KBM-7 (cell line): ENCODE measurements at places on chromosomes 2 and 18.

DNA sequence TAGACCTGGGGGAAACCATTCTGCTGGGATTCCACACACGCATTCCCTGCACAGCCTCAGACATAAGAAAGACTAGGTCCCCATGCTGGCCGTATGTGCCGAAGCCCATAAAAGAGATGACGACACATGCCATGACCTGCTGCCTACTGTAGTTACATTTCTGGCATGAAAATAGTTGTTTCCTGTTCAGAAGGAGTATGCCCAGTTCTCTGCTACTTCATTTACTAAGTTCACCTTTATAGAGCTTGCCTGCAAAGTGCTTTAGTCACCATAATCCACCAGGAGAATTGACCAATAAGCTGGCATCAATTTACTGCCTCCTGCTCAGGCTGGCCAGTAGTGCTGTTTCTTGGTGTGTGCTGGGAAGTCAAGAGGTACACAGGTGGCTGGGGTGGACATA is 150.2 kb upstream of the ALPP start:
- no peak for DNase-seq

DNA sequence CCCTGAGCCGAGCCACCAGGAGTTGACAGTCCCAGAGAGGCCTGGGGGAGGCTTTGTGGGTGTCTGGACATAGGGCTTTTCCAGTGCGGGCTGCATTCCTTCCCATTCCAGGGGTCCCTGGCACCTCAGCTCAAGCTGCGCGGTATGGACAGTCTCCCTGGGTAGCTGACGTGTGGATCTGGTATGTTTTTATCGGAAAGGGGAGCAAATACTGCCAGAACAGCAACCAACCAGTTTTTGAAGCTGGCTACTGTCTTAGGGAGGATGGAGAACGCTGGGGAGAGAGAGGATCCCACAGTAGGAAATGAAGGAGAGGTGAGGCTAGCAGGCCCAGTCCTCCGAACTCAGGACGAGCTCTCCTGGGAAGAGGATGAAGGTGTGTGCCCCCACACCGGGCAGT is 103.8 kb upstream of the APCDD1 start:
- DNase-seq: no peak

DNA sequence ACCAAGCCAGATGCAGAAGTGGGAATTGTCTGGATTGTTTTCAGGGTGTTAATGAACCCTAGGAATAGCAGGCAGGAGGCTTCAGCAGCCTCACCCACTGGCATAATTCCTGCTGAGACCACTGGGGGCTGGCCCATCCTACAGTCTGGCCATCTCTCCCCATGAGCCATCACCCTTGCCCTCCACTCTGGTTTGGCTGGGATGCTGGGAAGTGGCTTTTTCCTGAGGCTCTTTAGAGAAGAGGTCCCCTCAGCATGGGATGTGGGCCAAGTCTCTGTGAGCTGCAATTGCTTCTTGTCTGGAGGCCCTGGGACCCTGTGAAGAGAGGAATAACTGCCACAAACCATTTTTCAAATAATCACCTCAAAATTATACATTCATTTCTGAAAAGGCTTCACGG is 4.0 kb downstream of the TCF7L1 start:
- no peak for DNase-seq

DNA sequence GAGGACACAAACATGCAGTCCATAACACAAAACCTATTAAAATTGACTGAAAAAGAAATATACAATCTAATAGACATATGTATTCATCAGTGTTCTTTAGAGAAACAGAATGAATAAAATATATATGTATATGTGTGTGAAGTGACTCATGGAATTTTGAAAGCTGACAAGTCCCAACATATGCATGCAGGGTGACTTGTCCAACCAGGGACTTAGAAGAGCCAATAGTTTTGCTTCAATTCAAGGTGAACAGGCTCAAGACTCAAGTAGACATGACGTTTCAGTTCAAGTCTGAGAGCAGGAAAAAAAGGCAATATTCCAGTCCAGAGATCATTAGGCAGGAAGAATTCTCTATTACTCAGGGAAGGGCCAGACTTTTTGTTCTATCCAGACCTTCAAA is 271.2 kb upstream of the SETBP1 start:
- no peak for DNase-seq

- no peak for DNase-seq
Observed at GRCh38 chr2:238046725-238047270, 14.0 kb upstream of the SCLY start.

- peak; percentile 73 for DNase-seq
Observed at GRCh38 chr2:95728878-95729596, 137.2 kb downstream of the TRIM43 start.

GRCh38 chr2:27689424-27689823 is 25.7 kb downstream of the SLC4A1AP start:
- DNase-seq: no peak

DNA sequence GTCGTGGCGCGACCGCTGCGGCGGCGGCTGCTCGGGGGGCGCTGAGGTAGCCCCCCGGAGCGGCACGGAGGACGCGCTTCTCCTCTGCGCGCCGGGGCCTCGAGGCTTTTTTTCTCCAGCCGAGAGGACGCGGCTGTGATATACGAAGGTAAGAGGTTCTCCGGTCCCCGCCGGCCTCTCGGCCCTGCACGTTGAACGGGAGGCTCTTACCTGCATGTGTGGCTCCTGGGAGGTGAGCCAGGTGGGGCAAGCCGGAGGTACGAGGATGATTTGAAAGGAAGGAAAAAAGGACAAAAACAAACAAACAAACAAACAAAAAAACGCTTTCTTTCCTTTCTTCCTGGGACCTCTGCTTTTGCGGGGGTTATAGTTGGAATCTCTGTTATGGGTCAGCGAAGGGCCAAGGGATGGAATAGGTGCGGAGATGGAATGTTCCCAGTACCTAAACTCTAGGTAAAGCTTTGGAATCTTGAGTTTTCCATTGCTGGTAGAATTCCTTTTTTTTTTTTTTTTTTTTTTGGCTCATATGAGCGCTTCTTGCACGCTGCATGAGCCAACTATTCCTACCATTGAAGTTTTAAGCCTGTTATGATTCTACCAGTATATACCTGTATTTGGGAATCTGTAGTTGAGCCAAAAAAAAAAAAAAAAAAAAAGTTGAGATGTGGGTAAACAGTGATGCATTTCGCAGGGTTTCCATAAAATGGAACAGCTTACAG is 674 bp downstream of the PTPN4 start:
- DNase-seq: peak; percentile 36

GRCh38 chr2:189673661-189674373 is 653 bp upstream of the ANKAR start:
- DNase-seq: no peak

DNA sequence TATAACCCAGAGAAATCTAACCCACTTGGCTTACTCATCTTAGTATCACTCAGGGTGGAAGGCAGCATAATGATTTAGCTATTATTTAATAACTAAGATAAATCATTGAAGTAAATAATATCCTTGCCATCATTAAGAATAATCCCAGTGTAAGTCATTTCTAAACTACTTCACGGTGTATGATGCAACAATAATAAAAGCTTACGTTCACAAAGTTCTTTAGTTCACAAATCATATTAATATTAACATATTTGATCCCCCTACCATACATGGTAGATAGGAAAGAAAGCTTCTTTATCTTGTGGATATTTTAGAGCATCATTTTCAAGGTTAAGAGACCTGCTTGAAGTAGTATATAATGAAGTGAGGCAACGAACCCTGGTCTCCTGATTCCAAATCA is 401.0 kb downstream of the NCKAP5 start:
- DNase-seq: no peak

- DNase-seq: no peak
Observed at GRCh38 chr2:203873921-203874631, 6.5 kb downstream of the CTLA4 start.

DNA sequence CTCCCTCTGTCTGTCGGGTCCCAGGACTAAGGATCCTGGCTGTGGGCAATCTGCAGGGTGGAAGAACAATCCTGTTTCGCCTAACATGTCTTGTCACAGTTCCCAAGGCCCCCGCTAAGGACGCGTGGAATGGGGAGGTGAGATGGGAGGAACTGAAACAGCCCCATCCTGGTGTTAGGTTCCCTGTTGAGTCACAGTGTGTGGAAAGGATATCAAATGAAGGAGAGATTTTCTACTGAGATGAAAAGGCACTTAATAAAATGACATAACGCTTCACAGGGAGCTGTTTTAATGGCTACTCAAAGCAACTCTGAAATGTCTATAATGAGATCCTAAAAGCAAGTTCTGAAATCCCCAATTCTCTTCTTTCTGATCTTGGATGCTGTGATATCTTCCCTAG is 52.5 kb downstream of the RAB31 start:
- no peak for DNase-seq

DNA sequence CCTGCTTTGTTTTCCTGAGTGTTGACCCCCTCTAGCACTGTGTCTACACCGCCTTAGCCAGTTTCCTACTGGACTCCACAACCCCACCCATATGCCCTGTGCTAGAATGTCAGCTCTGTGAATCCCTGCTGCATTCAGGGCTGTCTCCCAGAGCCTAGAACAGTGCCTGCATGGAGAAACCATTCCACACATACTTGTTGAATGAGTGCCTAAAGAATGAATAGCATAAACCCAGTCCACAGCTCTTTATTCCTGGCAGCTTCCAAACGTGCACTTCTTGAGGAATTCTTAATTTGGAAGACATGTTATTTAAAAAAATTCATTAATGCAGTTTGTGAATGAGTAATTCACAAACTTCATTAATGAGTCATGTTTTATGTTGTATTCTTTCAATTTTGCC is 6.5 kb upstream of the NAPG start:
- no peak for DNase-seq

- no peak for DNase-seq
Observed at GRCh38 chr18:26536664-26537063, 11.7 kb downstream of the KCTD1 start.

- DNase-seq: no peak
Observed at GRCh38 chr18:4078246-4078645, 376.9 kb downstream of the DLGAP1 start.

- DNase-seq: no peak
Observed at GRCh38 chr2:30768708-30769480, 38.4 kb downstream of the CAPN13 start.

DNA sequence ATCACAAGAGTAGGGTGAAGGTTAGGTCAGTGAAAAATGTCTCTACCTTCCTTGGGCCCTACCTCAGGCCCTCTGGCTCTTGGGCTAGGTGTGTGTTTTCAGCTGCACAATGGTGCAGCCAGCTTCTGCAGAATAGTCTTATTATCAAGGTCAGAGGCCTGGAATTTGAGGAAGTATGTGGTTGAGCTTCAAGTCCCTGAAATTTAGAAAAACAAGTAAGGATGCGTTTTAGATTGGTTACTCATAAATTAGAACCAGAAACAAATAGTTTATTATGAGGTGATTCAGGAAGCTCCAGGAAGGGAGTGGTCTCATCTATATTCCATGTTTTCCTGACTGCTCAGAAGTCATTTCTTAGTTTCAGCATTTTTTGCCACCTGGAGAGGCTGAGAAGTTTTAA is 204.2 kb upstream of the CELF4 start:
- no peak for DNase-seq

DNA sequence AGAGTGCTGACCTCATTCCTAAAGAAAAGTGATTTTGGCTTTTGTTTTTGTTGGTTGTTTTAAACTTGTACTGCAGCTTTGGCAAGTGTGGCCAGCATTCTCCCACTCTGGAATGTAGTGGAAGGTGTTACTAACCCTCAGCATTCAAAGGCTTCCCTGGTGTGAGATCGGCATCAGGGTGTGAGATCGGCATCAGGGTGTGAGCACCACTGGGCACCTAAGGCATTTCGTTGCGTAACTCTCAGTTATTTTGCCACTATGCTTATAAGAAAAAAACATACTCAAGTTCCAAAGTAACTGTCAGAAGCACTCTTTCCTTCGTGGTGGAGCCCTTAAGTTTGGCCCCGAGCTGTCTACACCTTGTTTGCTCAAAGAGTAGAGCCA is 1.7 kb downstream of the CYBRD1 start:
- DNase-seq: no peak

DNA sequence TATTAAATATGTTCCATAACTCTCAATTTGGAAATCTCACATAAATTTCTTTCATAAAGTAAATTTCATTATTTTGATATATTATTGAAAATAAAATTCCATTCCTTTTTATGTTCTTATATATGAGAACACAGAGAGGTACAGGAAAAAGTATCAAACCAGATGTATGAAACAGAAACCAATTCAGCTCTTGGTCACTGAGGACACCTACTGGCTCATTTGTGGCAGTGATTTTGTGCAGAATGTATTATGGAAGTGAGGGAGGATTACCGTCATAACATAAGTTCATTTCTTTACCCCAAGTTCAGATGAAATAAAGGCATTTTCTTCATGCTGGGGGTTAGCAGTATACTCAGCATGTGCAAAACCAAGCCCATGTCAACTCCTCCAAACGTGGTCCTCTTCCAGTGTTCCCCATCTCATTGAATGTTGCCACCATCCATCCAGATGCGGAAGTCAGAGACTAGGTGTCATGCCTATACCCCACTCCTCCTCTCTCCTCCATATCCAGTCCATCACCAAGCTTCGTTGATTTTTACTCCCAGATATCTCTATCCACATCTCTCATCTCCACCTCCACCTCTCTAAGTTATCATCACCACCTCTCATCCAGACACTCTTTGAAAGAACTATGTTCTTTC is 41.7 kb upstream of the MALL start:
- DNase-seq: peak; percentile 48

DNA sequence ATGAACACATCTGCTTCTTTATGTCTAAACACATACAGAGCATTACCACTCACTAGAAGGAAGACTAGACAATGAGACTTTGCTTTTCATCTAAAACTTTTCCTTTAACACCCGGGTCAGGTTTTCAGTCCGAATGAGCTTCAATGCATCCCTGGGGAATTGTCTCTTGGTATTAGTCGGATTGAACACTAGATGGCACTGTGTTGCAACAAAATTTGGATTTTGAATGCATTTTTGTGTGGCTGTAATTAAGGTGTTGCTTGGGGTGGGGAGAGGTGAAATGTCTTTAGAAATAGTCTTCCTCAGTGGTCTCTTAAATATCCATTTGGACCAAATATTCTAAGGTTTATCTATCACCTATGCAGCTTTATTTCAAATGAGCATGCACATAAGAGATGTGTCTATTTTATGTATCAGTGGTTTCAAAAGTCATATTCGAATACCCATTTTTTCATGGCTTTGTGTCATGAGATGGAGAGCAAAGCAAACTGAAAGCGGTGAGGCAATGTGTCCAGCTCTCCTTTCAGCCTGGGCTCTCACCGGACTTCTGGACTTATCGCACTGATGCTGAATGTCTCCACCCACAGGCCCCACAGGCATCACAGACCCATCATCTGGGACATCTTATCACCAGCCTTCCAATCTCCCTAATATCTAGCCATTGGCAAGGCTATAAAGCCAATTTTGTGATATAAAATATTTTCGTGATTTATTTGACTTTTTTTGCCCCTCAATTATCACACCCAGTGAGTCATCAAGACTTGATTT is 510.3 kb downstream of the RNF144A start:
- DNase-seq: peak; percentile 71

DNA sequence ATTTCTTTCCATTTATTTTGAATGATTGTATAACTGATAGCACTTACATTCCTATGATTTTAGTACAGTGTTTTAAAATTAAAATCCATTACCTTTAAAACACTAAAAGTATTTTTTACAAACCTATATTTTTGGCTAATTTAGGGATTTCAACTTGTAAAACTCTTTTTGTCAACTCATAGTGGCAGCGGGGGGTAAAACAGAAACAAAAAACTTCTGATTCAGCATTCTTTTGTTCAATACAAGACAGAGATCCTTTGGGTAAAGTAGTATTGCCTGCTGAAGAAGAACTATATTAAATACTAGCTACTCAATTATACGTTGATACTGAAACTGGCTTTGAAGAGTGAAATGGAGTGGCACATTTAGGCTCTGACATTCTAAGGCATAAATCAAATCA is 437.4 kb upstream of the CDH19 start:
- DNase-seq: no peak

- peak; percentile 97 for DNase-seq
Observed at GRCh38 chr2:16625201-16625729, 40.4 kb downstream of the CYRIA start.
